ENCODE measurements at places on chromosomes 1 and 21.

- DNase-seq: no peak
Measured at GRCh38 chr1:52706941-52707926, 9.1 kb upstream of the COA7 start.

GRCh38 chr1:154784924-154785531, 85.1 kb downstream of the KCNN3 start:
- DNase-seq: no peak

GRCh38 chr21:38254970-38255369, 1.8 kb upstream of the KCNJ15 start:
- no peak for DNase-seq

DNA sequence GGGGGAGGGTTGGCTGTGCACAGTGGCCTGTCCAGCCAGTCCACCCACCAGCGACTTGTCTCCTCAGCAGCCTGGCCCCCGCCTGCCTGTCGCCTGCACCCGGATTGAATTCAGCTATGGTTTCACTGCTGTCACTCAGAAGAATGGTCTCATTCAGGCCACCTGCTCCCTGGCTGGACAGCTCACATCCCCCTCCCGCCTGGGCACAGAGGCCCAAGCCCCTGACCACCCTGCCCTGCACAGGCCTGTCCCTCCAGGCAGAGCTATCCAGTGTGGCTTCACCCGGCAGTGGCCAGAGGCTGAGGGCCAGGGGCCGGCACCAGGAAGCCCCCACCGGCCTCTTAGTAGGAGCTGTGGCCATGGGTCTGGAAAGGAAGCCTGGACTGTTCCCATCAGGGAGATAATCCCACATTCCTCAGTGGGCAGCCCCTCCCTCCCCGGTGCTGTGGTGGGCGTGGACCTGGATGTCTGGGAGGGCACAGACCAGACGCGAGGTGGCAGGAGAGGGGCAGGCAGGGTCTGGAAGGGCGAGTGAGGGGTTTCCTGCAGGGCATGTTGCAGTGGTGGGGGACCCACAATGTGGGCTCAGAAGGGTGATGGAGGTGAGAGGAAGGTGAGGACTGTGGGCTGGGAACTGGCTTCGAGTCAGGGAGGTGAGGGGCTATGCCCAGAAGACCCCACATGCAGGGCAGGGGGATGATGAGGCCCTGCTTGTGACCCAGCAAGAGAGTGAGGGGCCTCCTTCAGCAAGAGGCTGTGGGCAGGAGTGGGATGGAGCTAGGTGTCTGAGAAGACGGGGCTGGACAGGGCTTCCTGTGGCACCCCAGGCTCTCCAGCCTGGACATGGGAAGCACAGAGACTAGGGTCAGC, 30.4 kb downstream of the WNT9A start:
- no peak for DNase-seq

DNA sequence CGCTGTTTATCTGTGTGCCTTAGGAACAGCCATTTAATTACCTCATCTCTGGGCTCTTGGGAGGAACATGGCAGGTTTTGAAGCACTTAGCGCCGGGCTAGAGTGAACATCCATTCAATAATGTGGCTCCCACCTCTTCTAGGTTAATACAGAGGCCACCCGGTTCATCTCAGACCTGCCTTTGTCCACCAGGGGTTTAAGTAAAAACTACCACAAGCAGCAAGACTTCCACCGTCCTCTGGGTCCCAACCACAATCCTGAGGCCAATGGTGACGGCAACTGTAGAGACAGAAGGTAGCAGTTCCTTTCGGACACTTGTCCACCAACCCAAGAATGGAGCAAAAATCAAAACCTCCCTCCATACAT, 924 bp upstream of the DDOST start:
- DNase-seq: no peak

GRCh38 chr1:117167402-117167801, 43.3 kb downstream of the VTCN1 start:
- no peak for DNase-seq

GRCh38 chr1:117710710-117711109, 104.9 kb downstream of the TENT5C start:
- no peak for DNase-seq

Measured in T-helper 9 cell (primary cell).